ENCODE measurements at places on chromosomes 16 and 17. TPM values are rescaled to one million over a fixed set of nuclear protein-coding genes. Genes with fewer than 3 reads are reported as not detected.

SRSF2 gene
- total RNA-seq = 179 TPM

GRCh38 chr16:4115209-4115948, 863 bp downstream of the ADCY9 start:
- DNase-seq = peak; percentile 24

GRCh38 chr16:88455610-88456355, 2.7 kb downstream of the ZFPM1 start:
- no peak for DNase-seq

GRCh38 chr16:28289048-28289447, 3.3 kb upstream of the SBK1 start:
- DNase-seq = no peak

- peak; percentile 78 for DNase-seq
Measured at GRCh38 chr17:48052956-48053757, 5.0 kb downstream of the NFE2L1 start.

ZFP3 gene
- 1.2 TPM for total RNA-seq

DNA sequence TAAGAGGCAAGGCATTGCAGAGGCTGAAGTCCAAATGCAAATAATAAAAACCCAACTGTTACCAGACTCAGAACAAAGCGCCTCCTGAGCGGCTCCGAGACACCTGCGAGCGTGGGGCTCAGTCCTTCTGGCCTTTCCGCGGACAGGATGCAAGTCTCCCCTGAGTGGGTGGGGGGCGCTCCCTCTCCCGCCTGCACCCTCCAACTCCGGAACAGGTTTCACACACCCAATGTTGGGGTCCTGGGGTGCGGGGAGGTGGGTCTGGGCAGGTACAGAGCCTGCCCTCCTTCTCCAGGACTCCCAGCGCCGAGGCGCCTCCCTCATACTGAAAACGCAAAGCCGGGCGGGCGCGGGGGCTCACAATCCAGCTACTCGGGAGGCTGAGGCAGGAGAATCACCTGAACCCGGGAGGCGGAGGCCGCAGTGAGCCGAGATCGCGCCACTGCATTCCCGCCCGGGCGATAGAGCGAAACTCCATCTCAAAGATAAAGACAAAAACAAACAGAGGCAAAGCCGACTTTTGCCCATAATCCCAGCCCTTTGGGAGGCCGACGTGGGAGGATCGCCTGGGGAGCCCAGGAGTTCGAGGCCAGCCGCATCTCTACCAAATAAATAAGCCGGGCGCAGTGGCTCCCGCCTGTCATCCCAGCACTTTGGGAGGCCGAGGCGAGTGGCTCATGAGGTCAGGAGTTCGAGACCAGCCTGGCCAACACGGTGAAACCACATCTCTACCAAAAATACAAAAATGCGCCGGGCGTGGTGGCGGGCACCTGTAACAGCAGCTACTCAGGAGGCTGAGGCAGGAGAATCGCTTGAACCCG, 893 bp downstream of the GINS2 start:
- DNase-seq = no peak

- DNase-seq = peak; percentile 87
Measured at GRCh38 chr16:81738783-81739496, 40.2 kb upstream of the PLCG2 start.

DNA sequence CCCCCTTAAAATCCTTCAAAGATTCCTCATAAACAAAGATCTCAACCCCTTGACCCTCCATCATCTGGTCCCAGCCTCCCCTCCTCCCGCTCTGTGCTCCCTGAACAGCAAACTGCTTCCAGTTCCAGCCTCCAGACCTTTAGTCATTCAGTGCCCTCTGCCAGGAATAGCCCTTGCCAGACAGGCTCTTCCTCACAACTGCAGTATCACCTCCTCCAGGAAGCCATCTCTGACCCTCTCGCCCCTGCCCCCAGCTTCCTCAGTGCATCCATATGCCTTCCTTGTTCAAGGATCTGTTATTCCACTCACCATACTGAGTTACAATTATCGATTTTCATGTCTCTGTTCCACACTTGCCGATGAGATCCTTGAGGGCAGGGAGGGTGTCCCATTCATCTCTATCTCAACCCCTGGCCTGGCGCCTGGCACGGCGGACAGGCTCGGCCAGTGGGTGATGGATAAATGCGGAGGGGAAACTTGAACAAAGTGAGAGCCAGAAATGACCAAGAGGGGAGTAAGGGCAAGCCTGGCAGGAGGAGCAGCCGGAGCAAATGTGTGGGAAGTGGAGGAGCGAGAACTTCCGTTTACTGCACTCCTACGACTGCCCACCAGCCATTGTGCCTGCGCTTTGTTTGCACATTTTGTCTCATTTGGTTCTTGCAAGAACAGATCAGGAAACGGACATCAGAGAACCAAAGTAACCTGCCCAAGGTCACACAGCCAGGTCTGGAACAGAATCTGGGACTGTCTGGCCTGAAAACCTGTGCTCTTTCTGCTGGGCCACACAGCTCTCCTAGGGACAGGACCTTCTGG, 2.0 kb upstream of the NXPH3 start:
- no peak for DNase-seq

DNA sequence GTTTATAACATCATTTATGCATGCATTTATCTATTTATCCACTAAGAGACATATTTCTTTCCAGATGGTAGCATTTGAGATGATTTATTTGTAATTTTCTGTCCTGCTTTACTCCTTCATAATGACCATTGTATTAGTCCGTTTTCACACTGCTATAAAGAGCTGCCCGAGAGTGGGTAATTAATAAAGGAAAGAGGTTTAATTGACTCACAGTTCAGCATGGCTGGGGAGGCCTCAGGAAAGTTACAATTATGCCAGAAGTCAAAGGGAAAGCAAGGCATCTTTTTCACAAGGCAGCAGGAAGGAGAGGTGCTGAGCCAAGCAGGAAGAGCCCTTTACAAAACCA, 28.6 kb downstream of the TRIM25 start:
- DNase-seq = no peak

HSPB9 gene
- not detected for total RNA-seq

FAM222B gene
- 10.8 TPM for total RNA-seq

METTL23 gene
- 40.9 TPM for total RNA-seq

SLC12A4 gene
- total RNA-seq = 74.1 TPM

CDK5R1 gene
- 5.3 TPM for total RNA-seq

SCNN1G gene
- total RNA-seq = 12.3 TPM

DNA sequence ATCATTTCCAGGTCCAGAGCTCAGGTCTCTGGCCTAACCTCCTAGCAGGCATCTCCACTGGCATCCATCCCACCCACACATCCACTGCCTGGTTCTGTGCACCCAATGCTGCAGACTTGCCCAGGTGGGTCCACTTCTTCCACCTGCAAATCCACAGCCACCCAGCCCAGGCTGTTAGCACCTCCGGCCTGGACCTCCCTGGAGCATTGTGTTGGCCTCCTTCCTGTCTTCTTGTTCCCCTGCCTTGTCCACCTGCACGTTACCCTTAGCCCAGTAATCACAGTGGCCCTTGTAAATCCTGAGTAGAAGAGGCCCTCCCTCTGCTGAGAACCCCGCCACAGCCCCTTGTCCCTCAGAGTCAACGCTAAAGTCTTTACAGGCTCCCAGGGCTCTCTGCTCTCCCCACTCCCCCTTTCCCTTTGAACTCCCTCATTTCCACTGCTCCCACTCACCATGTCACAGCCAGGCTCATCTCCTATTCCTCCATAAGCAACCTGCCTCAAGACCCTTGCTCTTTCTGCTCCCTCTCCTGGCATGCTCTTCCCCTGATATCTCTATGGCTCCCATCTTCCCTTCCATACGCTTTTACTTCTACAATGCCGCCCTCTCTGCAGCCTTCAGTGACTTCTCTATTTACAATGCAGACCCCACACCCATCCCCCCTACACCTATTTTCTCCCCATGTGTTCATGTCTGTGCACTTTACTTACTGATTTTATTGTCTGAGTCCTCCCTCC, 288.8 kb downstream of the FOXL1 start:
- no peak for DNase-seq

DNA sequence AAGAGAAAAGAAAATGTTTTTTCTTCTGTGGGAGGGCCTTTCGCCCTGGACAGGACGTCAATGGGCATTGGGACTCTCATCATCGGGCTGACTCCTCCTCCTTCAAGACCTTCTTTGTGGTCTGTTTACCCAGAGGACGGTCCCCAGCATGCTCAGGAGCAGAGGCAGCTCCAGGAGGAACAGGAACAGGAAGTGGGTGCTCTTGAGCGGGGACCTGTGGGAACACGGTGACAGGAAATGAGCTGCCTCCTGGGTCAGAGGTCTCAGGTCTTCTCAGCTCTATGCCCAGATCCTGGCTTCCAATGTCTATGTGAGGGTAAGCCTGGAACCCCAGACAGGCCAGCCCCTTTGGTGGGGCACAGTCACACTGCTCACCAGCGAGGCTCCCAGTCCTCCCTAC, 12.2 kb downstream of the CD300LD start:
- no peak for DNase-seq

CDH11 gene
- 57.3 TPM for total RNA-seq

DNA sequence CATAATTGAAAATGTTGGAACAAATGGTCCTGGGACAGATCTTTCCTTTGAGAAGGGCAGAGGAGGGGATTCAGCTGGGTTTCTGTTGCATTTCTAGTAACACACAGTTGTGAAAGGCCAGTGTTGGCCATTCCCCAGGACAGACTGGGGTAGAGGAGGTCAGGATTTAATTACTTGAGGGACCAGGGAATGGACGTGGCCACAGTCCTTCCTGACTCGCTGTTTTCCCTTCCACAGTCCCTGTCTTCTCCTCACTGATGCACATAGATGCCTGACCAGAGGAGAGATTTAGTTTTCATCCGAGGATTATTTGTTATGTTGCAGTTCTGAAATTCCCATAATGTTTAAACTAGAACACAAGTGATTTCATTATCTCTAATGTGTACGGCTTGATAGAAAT, 25.2 kb upstream of the HEATR6 start:
- no peak for DNase-seq

SDR42E2 gene
- total RNA-seq = not detected

DNA sequence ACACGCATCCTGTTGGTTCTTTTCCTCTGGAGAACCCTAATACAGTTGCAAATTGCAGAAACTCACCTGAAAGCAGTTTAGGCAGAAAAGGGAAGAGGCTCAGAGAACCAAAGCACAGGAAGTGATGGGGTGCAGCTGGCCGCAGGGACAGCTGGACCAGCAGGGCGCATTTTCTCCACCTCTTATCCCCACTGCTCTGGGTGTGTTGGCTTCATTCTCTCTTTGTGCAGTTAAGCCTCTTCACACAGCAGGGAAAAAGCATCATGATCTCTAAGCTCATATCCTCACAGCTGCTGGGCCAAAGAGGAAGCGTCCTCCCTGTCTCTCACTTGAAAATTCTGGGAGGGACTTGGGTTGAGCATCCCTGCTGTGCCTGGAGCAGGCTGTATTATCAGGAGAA, 20.0 kb upstream of the LRRC75A start:
- no peak for DNase-seq

DNA sequence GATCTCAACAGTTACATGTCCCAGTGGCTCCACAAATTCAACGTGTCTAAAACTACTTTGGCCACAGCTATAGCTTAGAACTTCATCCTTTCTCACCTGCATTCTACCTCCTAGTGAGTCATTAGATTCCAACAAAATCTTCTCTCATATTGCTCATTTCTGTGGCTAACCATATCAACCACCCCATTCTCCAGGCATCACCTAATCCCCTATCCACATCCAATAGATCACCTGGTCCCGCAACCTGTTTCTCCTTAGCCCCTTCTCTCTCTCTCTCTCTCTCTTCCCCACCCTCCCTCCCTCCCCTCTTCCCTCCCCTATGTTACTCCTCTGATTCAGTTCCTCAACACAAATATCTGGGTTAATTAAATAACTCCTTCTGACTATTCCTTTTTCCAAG, 64.6 kb downstream of the ANKFN1 start:
- no peak for DNase-seq

NEUROD2 gene
- not detected for total RNA-seq

GRCh38 chr17:6274310-6274709, 160.6 kb downstream of the AIPL1 start:
- DNase-seq = no peak

GRCh38 chr17:27506348-27507218, 50.3 kb downstream of the KSR1 start:
- no peak for DNase-seq

GRCh38 chr17:75046407-75047289, at the start of the genes ATP5PD and KCTD2:
Gene ATP5PD (minus strand): TSS chr17:75046969. CDS start chr17:75042650, 4,319 bp downstream.
Gene KCTD2 (plus strand): TSS chr17:75047225. CDS start chr17:75047251, 26 bp downstream.
- peak; percentile 94 for DNase-seq

DNA sequence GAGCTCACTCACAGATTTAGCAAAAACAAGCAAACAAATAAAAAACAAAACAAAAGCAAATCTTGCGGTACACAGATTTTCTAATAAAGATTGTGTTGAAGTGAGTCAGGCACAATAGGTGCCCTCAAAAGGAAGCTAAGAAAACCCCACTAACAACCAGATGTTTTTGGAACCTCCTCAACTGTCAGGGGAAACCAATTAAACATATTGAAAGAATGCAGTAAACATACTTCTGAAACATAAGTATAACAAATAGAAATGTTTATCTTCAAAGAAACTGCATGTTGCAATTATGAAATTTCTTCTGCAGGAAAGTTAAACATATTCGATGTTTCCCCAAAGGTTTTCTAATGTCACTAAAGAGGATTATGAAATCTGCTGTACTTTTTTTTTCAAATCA, 110.5 kb upstream of the CORO6 start:
- DNase-seq = no peak

ADORA2B gene
- total RNA-seq = 23.3 TPM

- DNase-seq = no peak
Measured at GRCh38 chr16:85316321-85316919, 204.1 kb upstream of the CIBAR2 start.

DNA sequence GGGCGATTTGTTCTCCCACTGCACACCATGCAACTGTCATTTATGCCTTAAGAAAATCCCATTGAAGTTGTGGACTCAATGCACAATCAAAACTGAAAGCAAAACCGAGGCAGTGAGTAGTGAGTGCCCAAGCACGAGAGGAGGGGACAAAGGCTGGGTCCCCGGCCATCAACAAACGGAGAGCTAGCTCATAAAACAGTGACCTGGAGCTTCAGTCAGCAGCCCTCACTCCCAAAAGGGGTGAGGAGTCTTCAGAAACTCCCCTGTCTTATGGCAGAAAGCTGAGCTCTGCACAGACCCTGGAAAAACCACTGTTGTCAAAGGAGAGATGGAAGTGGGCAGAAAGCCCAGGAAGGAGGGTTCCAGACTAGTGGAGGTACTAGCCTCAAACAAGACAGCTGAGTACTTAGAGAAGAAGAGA, 96.9 kb downstream of the ADCY9 start:
- DNase-seq = no peak

DNA sequence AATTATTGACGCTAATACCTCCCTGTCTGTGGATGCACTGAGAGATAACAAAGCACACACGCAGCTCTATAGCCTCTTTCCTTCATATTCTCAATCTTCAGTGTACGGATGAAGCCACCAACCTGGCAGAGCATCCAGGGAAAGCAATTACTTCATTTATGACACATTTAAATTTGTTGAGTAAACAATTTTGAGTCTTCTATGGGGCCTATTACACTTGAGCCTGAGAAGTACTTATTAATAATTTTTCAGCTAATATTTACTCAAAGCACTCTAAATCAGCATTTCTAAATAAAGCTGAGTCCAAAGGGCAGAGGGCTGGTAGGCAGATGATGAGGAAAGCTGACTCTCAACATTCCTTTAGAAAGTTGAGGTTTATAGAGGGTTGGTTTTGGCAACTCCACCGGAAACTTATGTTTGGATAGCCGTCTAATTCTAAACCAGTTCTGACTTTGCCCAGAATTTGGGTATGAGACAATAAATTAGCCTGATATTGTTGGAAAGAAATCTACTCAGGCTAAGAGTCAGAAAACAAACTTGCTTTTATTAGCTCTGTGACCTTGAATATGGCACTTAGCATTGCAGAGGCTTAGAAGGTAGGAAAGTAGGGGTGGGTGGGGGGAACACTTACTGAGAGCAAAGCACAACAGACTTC, 643.5 kb downstream of the CDH11 start:
- no peak for DNase-seq

- DNase-seq = no peak
Measured at GRCh38 chr16:54422569-54422978, 136.0 kb upstream of the IRX3 start.
